Activated CD4-positive, alpha-beta T cell treated with anti-CD3 and anti-CD28 coated beads, Interleukin-2, amount 10 ng/mL, durations not matched to agents 7 days and 5 days (primary cell): ENCODE measurements at places on chromosomes 16 and 17. TPM values are rescaled to one million over a fixed set of nuclear protein-coding genes. Genes with fewer than 3 reads are reported as not detected.
A peak's percentile ranks its signal among the peaks of the same experiment; 100 is the strongest.

DNA sequence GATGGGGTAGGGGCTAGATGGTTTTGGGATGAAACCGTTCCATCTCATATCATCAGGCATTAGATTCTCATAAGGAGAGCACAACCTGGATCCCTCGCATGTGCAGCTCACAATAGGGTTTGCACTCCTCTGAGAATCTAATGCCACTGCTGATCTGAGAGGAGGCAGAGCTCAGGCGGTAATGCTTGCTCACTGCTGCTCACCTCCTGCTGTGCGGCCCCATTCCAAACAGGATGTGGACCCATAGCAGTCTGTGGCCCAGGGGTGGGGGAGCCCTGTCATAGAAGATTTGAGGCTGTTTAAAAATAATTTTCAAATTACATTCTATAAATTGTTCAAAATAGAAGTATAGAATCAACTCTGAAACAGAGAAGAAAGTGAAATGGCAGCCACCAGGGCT is 50.8 kb downstream of the PHKB start:
- H3K4me3 ChIP-seq, result no peak overlapping the region
- peaks cover 27% of the 10 kb centered on the region for H3K36me3 ChIP-seq
- no peak overlapping the region for H3K27ac ChIP-seq
- no peak for DNase-seq

DNA sequence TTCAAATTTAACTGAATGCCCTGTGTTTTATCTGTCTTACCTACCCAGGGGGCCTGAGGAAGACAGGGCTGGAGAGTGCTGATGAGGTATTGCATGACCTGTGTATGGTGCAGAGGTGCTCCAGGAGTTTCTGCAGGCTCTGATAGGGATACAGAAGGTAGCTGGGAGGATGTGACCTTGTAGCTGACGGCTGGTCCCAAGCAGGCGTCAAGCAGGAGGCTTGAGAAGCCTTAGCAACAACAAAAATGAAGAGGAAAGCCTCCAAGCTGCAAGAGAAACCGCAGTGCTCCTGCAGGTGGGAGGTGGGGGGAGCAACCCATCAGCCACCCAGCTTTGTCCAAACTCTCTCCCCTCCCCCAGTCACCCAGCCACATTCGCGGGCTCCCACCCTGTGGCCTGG is 40.4 kb downstream of the LAT start:
- H3K4me3 ChIP-seq, result peak overlapping the region; percentile 8
- H3K27me3 ChIP-seq, result no peaks in the 10 kb centered on the region
- H3K4me1 ChIP-seq, result peaks cover 72% of the 10 kb centered on the region
- peak overlapping the region; percentile 77 for H3K27ac ChIP-seq
- DNase-seq, result peak; percentile 32
- no peaks in the 10 kb centered on the region for H3K36me3 ChIP-seq

CDH8 gene
- not detected for total RNA-seq

DNA sequence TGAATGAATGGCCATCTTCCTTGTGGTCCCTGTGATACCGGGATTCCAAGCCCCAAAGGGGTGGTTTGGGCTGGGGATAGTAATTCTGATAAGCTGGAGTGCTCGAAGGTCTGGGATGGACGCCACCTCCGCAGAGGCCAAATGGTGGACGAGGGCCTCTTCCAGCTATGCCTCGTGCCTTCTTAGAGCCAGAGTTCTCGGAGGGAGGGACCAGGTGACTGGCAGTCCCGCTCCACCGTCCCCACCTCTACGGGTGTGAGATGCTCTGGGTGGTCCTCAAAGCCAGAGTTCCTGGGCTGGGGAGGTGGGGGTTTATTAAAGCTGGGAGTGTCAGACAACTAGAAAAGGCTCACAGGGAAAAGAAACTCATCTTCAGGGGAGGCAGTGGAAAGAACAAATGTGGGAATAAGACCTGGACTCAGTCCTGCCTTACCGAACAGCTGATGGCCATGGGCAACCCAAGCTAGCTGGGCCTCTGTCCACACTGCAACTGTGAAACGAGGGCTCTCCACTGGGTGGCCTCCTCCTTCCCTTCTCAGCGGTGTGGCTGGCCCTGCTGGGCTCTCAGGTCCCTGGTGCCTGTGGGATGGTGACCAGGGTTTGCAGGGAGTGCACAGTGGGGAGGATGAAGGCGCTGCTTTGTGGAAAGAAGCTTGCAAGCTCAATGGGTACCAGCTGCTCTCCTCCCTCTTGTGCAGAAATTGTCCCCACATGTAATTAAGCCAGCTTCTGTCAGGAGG is 75.2 kb downstream of the N4BP1 start:
- H3K4me3 ChIP-seq, result no peak overlapping the region
- no peaks in the 10 kb centered on the region for H3K27me3 ChIP-seq
- H3K4me1 ChIP-seq, result peaks cover 19% of the 10 kb centered on the region
- H3K27ac ChIP-seq, result no peak overlapping the region

NPW gene
- total RNA-seq, result 0.69 TPM

GRCh38 chr17:31497994-31498826 is 106.7 kb downstream of the RAB11FIP4 start:
- no peak overlapping the region for H3K4me3 ChIP-seq
- peaks cover 52% of the 10 kb centered on the region for H3K4me1 ChIP-seq
- no peaks in the 10 kb centered on the region for H3K27me3 ChIP-seq
- no peak for DNase-seq
- no peak overlapping the region for H3K27ac ChIP-seq
- no peaks in the 10 kb centered on the region for H3K36me3 ChIP-seq

DNA sequence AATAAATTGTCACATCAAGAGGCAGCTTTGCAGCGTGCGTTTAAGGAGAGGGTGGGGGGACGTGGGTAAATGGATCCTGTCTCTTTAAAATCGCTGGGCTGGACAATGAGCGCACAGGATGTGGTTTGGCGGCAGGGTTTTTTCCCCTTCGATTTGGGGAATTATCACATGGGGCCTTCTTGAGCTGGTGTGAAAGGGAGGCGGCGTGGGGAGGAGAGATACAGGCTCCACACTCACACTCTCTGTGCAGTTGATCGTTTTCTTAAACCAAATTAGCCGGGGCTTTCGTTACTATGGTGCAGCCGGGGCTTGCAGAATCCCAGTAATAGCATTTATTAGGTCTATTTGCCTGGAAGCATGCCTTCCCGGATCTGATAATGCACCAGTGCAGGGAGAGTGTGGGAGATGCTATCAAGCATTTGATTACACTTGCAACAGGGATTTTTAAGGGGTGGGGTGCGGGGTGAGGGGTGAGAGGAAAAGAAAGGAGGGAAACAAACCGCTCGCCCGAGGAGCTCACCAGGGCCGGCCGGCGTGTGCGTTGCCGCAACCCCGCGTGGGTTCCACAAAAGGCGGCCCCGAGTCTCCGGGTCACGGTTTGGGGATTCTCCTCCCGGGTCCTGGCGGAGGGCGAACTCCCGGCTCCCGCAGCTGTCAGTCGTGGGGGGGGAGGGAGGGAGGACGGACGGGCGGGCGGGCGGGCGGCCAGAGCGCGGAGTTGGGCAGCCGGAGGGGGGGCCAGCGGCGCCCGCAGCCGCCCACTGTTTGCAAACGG is 58.8 kb upstream of the GSE1 start:
- H3K4me3 ChIP-seq, result peak overlapping the region; percentile 88
- peaks cover 3% of the 10 kb centered on the region for H3K27me3 ChIP-seq
- peak; percentile 84 for DNase-seq
- H3K36me3 ChIP-seq, result no peaks in the 10 kb centered on the region

ITGA2B gene
- total RNA-seq, result 0.47 TPM

GRCh38 chr17:63075969-63076368 is 109.9 kb downstream of the TANC2 start:
- no peaks in the 10 kb centered on the region for H3K36me3 ChIP-seq
- peaks cover 4% of the 10 kb centered on the region for H3K4me1 ChIP-seq
- H3K4me3 ChIP-seq, result no peak overlapping the region
- peaks cover 2% of the 10 kb centered on the region for H3K27me3 ChIP-seq
- no peak overlapping the region for H3K27ac ChIP-seq

DNA sequence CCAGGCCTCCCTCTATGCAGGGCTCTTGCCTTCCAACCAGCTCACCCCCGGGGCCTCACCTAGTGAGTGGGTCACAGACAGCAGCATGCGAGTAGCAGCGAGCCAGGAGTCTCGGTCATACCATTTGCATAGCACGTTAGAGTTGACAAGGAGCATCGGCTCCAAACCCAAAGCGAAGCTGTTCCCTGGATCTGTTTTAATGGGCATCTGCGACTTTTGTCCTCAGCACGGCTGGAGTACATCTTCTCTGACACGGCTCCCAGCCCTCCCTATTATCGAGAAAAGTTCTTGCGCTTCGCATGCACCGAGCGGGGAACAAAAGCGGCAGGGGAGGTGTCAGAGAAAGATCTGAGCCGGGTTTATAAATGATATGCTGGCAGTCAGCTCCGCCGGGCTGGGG is 253.3 kb downstream of the MAF start:
- H3K27me3 ChIP-seq, result peaks cover 4% of the 10 kb centered on the region
- H3K27ac ChIP-seq, result no peak overlapping the region
- H3K36me3 ChIP-seq, result no peaks in the 10 kb centered on the region
- no peak for DNase-seq

CD7 gene
- total RNA-seq, result 285 TPM

RPGRIP1L gene
- total RNA-seq, result 4.8 TPM

KCNJ16 gene
- total RNA-seq, result not detected

DYNLRB2 gene
- 0.62 TPM for total RNA-seq

DNA sequence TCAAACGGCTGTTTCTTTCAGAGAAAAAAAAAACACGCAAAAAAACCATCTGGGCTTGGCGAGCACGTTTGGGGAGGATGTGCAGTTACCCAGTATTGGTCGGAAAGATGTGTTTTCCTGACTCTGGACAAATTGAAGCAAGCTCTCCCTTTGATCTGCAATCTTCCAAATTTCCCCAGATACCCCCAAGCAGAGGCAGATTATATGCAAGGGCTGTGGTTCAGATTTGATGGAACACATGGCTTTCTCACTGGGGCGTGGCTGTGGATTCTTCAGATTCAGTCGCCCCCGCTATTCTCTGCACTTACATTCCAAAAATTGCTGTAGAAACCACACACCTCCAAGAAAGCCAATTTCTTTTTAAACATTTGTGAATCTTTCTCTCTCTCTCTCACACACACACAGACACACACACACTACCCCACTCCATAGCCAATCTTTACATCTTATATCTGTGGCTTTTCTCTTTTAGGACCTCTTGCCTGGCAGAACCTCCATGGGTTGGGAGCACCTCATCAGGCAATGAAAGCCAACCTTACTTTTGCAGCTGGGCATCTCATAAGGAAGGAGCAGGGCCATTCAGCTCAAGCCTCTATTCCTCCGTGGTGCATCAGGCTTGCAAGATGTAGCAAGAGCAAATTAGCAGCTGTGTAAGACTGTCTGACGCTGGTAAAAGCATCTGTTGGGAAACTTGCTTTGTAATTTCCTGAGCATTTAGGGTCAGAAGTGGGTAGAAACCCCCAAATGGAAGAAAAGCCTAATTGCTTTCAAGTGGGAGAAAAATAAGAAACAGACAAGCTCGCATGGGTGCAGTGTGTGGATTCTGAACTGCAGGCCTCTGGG is 103.9 kb upstream of the FAM20A start:
- H3K4me3 ChIP-seq, result no peak overlapping the region
- no peaks in the 10 kb centered on the region for H3K36me3 ChIP-seq
- H3K4me1 ChIP-seq, result no peaks in the 10 kb centered on the region

GRCh38 chr16:71894229-71894920 is 956 bp upstream of the IST1 start:
- no peaks in the 10 kb centered on the region for H3K27me3 ChIP-seq
- peaks cover 28% of the 10 kb centered on the region for H3K4me1 ChIP-seq
- H3K27ac ChIP-seq, result peak overlapping the region; percentile 95
- DNase-seq, result peak; percentile 43
- H3K4me3 ChIP-seq, result peak overlapping the region; percentile 93

- peaks cover 7% of the 10 kb centered on the region for H3K27me3 ChIP-seq
- H3K27ac ChIP-seq, result no peak overlapping the region
- H3K36me3 ChIP-seq, result no peaks in the 10 kb centered on the region
Measured at GRCh38 chr16:49889725-49890397, 33.9 kb upstream of the ZNF423 start.

DNA sequence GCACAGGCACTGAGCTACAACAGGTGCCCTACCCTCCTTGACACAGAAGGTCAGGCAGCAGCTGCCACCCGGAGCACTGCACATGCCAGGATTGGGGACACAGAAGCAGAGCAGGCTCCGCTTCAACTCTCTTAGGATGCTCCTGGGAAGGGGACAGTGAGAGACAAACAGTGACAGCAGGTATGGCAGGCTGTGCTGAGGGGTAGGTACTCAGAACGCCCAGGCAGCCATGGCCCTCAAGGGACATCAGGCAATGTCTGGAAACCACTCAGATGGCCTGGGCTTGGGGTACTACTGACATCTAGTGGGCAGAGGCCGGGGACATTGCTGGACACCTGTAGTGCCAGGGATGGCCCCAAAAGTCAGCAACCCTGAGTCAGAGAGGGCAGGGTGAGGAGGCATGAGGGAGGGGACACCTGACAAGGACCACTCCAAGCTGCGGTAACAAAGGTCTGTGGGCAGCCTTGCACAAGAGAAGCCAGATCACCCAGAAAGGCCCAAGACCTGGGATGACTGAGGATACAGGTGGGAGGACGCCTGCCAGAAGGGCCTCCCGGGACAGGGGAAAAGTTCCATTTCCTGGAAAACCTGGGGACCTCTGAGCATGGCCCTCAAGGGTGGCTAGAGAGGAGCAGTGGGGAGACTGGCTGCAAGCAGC is 21.2 kb downstream of the PEMT start:
- no peaks in the 10 kb centered on the region for H3K27me3 ChIP-seq
- H3K27ac ChIP-seq, result no peak overlapping the region
- H3K4me3 ChIP-seq, result no peak overlapping the region
- no peaks in the 10 kb centered on the region for H3K4me1 ChIP-seq
- DNase-seq, result no peak

DNA sequence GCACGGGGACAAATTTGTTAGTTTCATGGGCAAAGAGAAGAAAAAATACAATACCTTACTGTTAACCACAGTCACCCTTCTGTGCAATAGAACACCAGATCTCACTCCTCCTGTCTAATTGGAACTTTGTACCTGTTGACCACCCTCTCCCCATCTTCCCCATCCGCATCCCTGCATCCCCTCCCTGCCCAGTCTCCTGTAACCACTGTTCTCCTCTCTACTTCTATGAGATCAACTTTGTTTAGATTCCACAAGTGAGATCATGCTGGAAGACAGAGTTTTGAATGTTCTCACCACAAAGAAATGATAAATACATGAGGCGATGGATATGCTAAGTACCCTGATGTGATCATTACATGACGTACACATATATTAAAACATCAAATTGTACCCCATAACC is 47.7 kb downstream of the CLEC16A start:
- peaks cover 71% of the 10 kb centered on the region for H3K36me3 ChIP-seq
- H3K27ac ChIP-seq, result peak overlapping the region; percentile 70
- H3K4me1 ChIP-seq, result peaks cover 88% of the 10 kb centered on the region
- no peak for DNase-seq
- H3K4me3 ChIP-seq, result no peak overlapping the region
- no peaks in the 10 kb centered on the region for H3K27me3 ChIP-seq

FBXO31 gene
- 30.6 TPM for total RNA-seq

GRCh38 chr17:68033636-68034451 is 1.7 kb upstream of the KPNA2 start:
- DNase-seq, result no peak
- H3K36me3 ChIP-seq, result peaks cover 26% of the 10 kb centered on the region
- H3K4me3 ChIP-seq, result no peak overlapping the region

GRCh38 chr16:70470927-70471341 is 16.5 kb downstream of the FCSK start:
- no peak for DNase-seq
- no peaks in the 10 kb centered on the region for H3K27me3 ChIP-seq
- H3K36me3 ChIP-seq, result no peaks in the 10 kb centered on the region
- no peak overlapping the region for H3K4me3 ChIP-seq

- no peaks in the 10 kb centered on the region for H3K36me3 ChIP-seq
- H3K27ac ChIP-seq, result no peak overlapping the region
- no peak overlapping the region for H3K4me3 ChIP-seq
- no peak for DNase-seq
- no peaks in the 10 kb centered on the region for H3K27me3 ChIP-seq
Measured at GRCh38 chr17:69447726-69448125, 33.2 kb downstream of the MAP2K6 start.

GRCh38 chr17:40960144-40960543 is 6.6 kb downstream of the KRT39 start:
- no peak overlapping the region for H3K27ac ChIP-seq
- no peak overlapping the region for H3K4me3 ChIP-seq
- no peaks in the 10 kb centered on the region for H3K36me3 ChIP-seq
- H3K4me1 ChIP-seq, result peaks cover 6% of the 10 kb centered on the region
- DNase-seq, result no peak
